Foreskin fibroblast (primary cell): ENCODE measurements at places on chromosomes 1 and 21.

GRCh38 chr1:2547210-2548067, 8.7 kb upstream of the TNFRSF14 start:
- no peak for DNase-seq

GRCh38 chr1:166090244-166090643, 76.6 kb downstream of the FAM78B start:
- DNase-seq, result no peak

GRCh38 chr1:40633931-40634376, 31.5 kb downstream of the RIMS3 start:
- DNase-seq, result no peak

DNA sequence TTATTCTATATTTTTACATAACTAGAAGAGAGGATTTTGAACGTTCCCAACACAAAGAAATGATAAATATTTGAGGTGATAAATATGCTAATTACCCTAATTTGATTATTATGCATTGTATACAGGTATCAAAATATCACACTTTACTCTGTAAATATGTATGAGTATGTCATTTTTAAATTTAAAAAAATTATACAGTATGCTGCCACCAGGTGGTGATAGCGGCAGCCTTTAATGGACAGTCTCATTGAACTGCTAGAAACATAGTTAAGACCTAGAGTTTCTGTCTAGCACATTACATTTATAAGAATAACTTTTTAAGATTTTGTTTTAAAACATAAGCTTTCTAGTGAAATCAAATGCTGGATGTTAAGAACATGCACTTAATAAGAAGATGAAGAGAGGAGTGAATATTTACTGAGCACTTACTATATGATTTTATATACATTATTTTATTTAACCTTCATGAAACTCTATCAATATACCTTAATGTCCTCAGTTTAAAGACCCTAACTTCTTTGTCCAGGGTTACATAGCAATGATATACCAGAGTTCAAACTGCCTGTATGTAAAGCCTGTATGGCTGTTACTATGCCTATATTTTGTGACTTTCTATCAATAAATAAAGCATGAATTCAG, 207.1 kb downstream of the NUF2 start:
- DNase-seq, result peak; percentile 7

DNA sequence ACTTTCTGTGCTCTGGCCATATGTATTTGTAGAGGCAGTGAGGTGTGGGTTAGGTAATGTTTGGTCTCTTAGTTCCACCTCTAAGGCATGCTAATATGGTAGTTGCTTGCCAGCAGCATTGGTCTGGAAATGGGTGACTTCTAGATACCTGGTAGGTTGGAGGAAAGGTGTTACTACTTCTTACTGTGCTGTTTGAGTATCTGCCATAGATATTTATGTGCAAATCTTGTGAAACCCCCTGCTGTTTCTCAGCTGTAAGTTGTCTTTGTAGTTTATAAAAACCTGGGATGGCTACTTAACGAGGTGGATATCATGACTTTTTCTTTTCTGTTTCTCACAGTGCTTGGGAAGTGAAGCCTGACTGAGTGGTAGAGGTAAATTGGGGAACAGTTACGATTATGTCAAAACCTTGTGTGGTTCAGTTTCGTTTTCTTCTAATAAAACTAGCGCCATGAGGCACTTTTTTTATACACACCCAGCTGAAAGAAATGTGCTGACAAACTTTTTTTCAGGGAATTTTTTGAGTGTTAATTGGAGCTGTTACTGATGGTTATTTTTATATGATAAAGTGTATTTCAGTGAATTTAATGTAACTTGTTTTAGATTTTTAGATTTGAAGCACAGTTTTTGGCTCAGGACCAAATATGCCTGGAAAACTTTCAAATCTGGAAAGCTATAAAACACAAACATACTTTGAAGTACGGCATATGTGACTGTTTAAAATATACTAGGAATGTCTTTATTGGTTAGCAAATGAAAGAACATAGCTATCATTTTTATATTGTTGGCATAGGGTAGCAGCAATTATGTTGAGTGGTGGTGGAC, 42.1 kb downstream of the CAMSAP2 start:
- DNase-seq, result peak; percentile 64

- no peak for DNase-seq
Measured at GRCh38 chr1:37399830-37400464, 74.4 kb upstream of the ZC3H12A start.
